ENCODE measurements at places on chromosomes 12 and 14.
A peak's percentile ranks its signal among the peaks of the same experiment; 100 is the strongest.

GRCh38 chr14:90577661-90578282 is 180.9 kb downstream of the CALM1 start:
- DNase-seq: no peak

- DNase-seq: no peak
Observed at GRCh38 chr14:37417151-37417550, 177.9 kb downstream of the FOXA1 start.

- DNase-seq: no peak
Observed at GRCh38 chr12:85237327-85237726, 42.7 kb upstream of the ALX1 start.

- peak; percentile 84 for DNase-seq
Observed at GRCh38 chr14:105087963-105088811, 23.0 kb upstream of the GPR132 start.

- no peak for DNase-seq
Observed at GRCh38 chr14:30162066-30162465, 234.4 kb upstream of the PRKD1 start.

GRCh38 chr12:123270214-123271000 is 1.2 kb downstream of the CDK2AP1 start:
- DNase-seq: no peak
